ENCODE measurements at places on chromosomes 7 and 10. TPM values are rescaled to one million over a fixed set of nuclear protein-coding genes. Genes with fewer than 3 reads are reported as not detected.

The AQP1 gene
- total RNA-seq = not detected

The HECW1 gene
- not detected for total RNA-seq

The FAM13C gene
- total RNA-seq = not detected

DNA sequence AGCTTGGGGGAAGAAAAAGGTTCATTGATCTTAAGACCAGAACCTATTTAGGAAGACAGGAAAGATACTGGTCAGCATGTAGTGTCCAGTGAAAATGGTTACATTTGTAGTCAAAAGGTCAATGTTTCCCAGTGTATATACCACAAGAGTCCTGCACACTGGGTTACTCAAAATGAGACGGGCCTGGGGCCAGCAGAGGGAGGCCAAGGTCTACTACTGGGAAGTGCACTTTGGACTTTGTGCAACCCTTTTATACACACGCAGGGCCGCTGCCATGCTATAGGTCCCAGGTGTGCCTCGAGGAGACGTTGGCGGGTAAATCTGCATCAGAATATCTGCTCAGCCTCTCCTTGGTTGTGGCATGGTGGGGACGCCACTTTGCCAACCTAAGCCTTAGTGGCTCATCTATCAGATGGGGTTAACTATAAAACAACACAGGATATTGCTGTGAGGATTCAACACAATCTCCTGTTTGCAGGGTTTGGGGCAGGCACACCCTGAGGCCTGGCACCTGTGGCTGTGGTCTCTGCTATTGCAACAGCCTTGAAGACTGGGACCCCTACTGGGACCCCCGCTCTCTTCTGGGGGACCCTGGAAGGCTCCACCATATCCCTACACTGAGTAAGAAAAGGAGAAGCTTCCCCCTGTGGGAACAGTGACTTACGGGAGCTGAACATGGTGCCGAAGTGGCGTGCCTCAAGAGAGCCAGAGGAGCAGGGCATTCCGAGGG, 19.7 kb downstream of the CLRN3 start:
- no peak for DNase-seq

DNA sequence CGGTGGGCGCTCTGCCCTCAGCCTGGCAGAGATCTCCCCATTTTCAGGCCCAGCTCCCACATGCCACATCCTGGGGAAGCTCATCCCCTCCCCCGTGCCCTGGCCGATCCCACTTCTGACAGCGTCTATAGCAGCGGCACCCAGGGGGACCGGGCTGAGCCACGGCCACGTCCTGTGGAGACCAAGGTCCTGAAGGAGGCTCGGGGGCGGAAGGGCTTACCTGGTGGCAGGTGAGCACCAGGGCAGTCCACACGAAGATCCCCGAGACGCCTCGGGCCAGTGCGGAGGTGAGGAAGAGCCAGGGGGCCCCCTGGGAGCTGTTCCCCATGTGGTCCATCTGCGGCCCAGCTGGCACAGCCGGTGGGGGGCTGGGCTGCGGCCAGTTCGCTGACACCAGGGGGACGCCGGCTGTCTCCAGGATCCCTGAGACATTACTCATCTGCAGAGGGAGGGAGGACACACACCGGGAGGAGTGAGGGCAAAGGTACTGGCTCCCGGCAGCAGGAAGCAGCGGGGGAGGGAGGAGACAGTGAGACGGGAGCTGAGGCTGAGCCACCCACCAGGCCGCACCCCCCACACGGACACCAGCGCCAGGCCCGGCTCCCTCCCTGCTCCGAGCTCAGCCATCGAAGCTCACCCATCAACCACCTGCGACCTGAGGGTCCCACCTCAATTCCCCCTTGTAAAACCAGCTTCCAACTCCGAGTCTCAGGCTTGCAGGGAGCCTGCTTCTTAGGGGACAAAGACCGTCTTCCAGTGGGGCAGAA, 776 bp downstream of the TMEM184A start:
- DNase-seq = no peak

- no peak for DNase-seq
These were observed 24.2 kb downstream of the PRPS1L1 start for GRCh38 chr7:18003286-18003994.

- peak; percentile 50 for DNase-seq
These were observed 8.7 kb downstream of the ECD start for GRCh38 chr10:73159038-73159648.

- DNase-seq = no peak
These were observed 56.3 kb upstream of the ZNF92 start for GRCh38 chr7:65317372-65317771.

DNA sequence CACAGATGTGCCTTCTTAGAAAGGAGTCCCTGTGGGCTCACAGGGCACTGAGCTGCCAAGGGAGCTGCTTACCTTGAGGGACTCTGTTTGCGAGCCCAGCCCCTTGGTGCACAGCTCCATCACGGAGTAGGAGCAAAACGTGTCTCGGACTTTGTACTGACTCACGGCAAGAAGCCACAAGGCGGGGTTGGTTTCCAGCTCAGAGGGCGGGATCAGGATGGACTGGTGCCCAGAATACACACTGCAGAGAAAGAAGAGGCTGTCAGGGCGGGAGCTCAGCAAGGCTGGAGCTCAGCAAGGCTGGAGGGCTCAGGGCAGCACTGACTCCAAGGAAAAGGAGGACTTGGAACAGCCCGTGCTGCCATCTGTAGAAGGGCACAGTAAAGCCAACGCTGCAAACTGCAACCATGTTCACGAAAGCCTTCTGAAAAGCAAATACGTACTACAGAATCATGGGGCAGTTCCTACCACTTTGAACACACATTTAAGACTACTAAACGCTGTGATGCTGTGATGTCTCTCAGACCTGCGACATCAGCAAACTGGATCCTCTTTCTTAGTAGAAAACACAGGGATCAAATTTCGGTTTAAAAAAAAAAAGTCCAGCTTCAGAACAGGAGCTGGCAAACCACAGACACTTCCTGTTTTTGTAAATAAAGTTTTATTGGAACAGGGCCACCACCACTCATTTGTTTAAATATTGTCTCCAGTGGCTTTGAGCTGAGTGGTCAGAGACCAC, 194.3 kb downstream of the ZMYND11 start:
- peak; percentile 39 for DNase-seq

DNA sequence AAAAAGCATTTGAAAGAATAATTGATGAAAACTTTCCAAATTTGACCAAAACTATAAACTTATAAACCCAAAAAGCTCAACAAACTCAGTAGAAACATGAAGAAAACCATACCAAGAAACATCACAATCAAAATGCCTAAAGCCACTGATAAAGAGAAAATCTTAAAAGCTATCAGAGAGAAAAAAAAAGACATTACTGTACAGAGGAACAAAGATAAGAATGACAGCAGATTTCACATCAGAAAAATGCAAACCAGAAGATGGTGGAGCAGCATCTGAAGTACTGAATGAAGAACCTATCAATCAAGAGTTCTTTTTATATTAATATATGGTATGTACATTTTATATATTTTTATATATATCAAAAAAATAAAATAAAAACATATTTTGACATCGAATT, 2.4 kb upstream of the GPAM start:
- no peak for DNase-seq
